ENCODE measurements at places on chromosomes 5 and 9. TPM values are rescaled to one million over a fixed set of nuclear protein-coding genes. Genes with fewer than 3 reads are reported as not detected.

Gene MCTP1
- 24.7 TPM for total RNA-seq

Gene KCNIP1
- 11.1 TPM for total RNA-seq

Gene TMEM252
- not detected for total RNA-seq

Gene SCGB3A1
- total RNA-seq = 2.6 TPM

Gene LRRC19
- total RNA-seq = not detected

Data from spleen (tissue), 13 donors.